ENCODE measurements at places on chromosomes 7 and 10.

DNA sequence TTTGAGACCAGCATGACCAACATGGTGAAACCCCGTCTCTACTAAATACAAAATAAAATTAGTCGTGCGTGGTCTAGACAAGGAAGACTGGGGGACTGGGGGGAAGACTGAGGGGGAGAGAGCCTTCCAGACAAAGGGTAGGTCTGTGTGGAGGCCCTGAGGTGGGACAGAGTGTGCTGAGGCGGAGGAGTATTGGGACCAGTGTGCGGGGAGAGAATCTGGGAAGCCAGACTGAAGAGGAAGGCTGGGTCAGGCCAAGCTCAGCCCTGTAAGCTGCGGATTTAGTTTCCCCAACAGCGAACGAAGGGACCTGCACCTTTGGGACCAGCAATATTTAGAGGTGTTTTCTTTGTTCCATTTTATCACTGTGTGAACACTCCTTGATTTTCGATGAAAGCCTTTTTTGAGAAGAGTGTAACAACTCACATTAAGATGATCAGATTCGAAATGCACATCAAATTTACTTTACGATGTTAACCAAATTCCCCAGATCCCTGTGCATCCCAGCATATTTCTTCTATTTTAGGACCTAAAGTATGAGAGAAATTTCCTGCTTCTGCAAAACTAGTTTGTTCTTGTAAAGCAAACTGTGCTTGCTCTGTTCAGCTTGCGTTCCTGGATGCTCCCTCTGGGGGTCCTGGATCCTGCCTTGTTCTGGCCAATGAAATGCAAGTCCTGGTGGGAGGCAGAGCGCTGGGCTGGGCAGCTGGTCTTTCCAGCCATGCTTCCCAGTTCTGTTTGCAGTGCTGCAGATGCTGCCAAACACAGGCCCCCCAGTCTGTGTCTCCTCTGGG lies 39.4 kb downstream of the PLAU start:
- no peak for DNase-seq

GRCh38 chr10:89535171-89536012 lies at the start of gene SLC16A12:
SLC16A12 (minus strand) TSS chr10:89535594; CDS start chr10:89462578, 73,016 bp downstream.
- no peak for DNase-seq

- no peak for DNase-seq
Observed at GRCh38 chr7:157895520-157896375, 558.9 kb downstream of the DNAJB6 start.

DNA sequence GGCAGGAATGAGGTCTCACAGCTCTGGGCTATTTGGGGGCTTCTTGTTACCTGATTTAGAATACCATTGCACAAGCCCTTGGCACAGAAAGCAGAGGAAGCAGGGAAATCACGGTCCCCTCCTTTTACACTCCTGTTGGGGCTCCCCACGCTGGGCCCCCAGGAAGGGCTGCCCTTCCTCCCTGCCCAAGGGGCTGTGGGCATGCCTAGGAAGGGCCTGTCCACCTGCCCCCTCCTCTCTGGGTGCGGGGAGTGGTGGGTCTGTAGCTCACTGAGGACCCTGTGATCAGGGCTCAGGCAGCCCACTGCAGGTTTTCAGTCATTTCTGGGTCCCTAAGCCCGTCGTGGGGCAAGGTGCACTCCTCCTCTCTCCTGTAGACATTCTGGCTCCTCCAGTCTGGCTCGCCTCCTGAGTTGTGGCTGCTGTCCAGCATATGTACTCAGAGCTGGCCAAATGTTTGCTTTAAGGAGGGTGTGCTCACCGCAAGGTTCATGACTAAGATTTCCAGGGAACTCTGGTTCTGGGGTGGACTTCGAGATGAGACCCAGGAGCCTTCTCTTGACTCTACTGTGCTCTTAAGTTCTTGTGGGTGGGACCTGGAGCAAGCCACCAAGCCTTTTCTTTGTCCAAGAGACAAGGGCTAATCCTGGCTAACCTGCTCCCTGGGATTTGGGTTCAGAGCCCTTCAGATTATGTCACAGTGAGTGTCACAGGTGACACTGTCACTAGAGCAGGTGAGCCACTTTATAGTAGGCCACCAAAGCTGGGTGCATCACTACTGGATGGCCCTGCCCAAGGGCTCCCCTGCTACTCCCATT lies 56.0 kb downstream of the TACR2 start:
- DNase-seq, result no peak

- DNase-seq, result no peak
Observed at GRCh38 chr7:107700570-107700969, 39.9 kb downstream of the SLC26A4 start.

DNA sequence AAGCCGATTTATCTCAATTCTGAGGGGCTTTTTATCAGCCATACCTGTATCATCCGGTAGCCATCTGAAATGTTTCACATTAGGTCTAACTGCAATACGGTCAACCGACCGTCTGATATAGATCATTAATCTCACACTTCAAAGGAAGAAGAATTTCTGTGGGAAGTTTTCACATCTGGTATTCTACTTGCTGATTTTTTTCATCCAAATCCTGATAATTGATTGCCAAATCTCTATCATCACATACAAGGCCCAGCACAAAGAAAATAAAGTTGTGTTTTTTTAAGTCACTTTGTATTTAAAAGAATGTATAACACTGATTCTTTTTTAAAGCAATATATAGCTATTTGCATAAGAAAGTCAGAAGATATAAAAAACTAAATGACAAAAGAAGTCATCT lies 132.3 kb downstream of the DKK1 start:
- DNase-seq, result no peak

GRCh38 chr10:102596506-102596971 lies 47.7 kb upstream of the TRIM8 start:
- no peak for DNase-seq

- no peak for DNase-seq
Observed at GRCh38 chr10:75959912-75960311, 528.5 kb downstream of the LRMDA start.

- DNase-seq, result no peak
Observed at GRCh38 chr7:65731562-65732035, 141.3 kb upstream of the VKORC1L1 start.

DNA sequence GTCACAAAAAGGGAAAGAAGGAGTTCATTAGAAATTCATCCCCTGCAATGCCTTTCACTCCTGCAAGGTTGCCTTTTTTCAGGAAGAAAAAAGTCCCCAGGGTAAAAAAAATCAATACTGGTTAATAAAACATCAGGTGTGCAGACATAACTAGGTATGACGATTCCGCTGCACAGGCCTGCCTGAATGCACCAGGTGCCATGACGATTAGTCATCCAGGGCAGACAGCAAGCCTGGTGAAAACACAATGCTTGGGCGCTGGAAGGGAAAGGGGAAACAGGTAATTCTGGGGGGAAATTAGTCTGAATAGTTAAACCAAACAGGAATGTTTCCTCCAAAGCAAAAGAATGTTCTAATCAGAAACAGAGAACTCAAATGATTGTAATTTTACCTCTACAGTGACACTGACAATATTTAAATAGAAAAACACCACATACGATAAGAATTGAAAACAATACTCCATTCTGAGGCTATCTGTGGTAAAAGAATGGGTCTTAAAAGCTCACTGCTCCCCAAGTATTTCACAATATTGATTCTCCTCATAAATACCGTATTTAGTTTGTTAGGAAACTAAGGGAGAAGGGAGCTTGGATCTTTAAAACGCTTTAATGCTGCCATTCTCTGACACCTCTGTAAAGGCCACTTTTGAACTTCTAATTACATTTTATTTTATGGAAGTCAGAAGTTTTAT lies 45.2 kb downstream of the VPS41 start:
- no peak for DNase-seq

DNA sequence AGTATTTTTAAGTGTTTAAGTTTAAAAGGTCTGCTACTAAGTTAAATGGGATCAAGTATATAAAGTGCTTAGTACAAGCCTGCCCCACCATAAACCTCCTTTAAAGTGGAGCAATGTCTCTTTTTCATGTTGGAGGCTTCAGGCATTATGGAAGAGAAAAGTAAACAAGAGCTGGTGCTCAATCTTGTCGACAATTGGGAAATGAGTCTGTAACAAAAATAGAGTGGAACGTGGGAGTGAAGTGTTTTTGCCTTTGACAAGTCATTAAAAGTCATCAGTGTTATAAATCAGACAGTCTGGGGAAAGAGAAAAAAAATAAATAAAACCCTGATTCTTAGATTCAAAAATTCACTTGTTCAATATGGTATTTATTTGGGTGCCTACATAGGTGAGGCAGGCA lies 44.7 kb downstream of the DNAJC12 start:
- no peak for DNase-seq

DNA sequence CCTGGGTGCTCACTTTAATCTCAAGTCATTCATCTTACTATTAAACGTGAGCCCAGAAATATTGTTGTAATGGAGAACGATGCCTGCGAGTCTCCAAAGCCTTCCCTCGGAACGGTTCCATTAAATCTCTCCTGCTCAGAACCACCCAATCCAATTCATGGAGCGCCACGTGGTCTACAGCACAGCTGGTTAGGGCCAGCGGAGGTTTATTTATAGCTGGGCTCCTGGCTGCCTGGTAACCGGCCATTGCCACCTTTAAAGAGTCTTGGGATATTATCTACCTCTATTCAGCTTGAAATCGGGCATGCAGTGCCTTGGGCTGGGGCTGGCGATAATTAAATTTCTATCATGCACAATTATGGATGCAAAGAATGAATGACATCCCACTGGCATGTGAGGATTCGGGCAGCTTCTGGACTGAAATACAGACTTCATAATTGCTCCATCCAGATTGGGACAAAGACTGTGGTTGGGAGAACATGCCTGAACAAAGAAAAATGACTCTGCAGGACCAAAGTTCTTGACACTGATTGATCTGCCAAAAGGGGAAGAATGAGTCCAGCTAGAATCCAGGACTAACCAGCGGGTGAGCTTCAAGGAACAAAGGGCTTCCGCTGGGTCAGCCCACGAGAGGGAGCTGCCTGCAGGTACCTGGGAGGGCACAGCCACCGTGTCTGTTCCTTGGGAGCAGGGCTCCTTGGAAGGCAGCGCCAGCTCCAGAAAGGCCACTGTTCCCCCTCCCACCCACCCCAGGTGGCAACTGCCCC lies 7.3 kb downstream of the FAM20C start:
- no peak for DNase-seq

DNA sequence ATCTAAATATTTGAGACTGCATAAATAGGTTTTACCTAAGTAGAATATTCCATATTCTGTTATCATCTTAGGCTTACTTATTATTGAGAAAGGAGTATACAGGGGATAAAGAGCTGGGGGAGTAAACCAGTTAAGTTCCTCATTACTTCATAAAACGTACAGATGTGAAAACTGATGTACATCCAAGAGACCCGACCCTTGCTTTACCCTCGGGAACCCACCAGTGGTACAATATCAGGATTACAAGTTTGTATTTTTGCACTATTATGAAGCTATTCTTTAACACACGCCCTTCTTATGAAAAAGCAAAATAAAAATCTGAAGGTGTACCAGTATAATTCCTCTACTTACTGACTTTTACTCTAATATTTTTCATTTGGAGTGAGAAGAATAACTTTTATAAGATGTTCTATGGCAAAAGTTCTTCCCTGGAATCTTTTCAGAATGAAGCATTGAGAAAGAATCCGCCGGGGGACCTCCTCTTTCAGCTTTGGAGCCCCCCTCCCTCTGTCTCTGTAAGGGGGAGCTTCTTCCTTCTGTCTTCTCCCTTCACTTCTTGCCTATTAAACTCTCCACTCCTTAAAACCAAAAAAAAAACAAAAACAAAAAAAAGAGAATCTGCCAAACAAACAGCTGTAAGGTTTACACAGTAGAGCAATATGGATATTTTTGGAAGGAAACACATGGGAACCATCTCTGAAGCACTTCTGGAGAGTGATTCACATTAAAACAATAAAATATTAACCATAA lies 550.0 kb downstream of the TNS3 start:
- no peak for DNase-seq

- no peak for DNase-seq
Observed at GRCh38 chr7:158957510-158957906, 101.2 kb downstream of the DYNC2I1 start.
